ENCODE measurements at places on chromosomes 4 and X. TPM values are rescaled to one million over a fixed set of nuclear protein-coding genes. Genes with fewer than 3 reads are reported as not detected.

GPR82 gene
- total RNA-seq: 0.12 TPM

TLR2 gene
- total RNA-seq: 7.0 TPM

KLHL4 gene
- total RNA-seq: 0.08 TPM

GLRA2 gene
- total RNA-seq: not detected

FAT4 gene
- total RNA-seq: 1.4 TPM

GPR101 gene
- not detected for total RNA-seq

ATP1B4 gene
- not detected for total RNA-seq

ETDB gene
- not detected for total RNA-seq

IGFBP7 gene
- 40.9 TPM for total RNA-seq

DDX53 gene
- not detected for total RNA-seq

STK32B gene
- 0.28 TPM for total RNA-seq

MAGEA8 gene
- not detected for total RNA-seq

CT83 gene
- total RNA-seq: not detected

IL1RAPL2 gene
- not detected for total RNA-seq

Measured in esophagus mucosa (tissue), 1 donor.